ENCODE measurements at places on chromosomes 6 and 20.

DNA sequence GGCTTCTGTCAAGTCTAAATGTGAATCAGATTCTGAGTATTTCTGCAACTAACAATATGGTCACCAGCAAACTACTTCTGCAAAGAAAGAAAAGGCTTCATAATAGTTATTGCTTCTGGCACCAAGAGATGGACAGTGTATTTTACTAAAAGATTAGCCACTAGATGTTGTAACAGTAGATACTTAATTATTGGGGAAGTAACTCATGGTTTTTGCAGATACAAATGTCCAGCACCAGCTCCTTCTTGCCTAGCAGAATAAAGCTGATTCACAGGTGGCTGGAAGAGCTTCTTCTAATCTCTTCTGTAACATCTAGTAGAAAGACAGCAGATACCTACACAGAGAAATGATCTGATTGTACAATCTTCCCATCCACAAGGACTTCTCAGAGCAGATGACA, 21.2 kb downstream of the ATXN1 start:
- DNase-seq: no peak

- peak; percentile 86 for DNase-seq
These were observed 7.9 kb upstream of the SLC22A16 start for GRCh38 chr6:110484321-110484720.

GRCh38 chr6:15713325-15713724, 50.5 kb upstream of the DTNBP1 start:
- no peak for DNase-seq

GRCh38 chr6:119891644-119892043, 542.1 kb upstream of the MAN1A1 start:
- DNase-seq: no peak

DNA sequence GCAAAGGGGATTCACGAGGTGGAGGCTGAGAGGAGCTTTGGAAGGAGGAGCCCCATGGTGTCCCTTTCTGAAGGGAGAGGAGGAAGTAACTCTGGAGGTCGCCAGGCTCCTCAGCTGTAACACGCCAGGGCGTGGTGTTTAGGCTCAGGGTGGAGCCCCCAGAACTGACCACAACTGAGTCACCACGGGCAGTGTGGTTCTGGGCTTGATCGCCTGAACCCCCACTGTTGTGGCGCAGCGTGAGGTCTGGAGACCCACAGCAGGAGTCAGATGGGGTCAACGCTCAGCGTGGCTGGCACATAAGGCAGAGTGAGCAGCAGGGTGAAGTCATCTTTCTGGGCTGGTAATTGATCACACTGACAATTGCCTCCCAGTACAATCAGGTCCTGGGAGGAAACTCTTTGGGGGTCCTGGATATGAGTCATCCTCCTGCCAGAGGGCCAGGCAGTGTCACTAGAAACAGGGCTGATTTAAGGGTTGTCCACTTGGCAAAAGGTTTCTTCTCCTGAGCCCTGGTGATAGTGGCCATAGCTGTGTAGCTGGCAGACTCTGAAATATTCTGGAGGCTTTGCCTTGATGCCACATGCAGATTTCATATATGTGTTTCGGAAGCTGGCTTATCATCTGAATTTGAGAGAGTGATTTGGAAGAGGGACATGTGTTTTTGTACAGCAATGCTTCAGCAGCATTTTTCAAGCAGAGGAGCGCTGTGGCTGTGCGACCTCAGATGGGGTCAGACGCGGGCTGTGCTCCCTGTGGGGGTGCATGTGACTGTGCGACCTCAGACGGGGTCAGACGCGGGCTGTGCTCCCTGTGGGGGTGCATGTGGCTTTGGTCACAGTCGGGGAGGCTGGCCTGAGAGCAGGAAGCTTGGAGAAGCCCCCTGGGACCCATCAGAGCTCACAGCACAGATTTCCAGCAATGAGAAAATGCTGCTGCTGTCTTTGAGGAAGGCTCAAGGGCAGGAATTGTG, 50.0 kb downstream of the SYNJ2 start:
- DNase-seq: peak; percentile 88

DNA sequence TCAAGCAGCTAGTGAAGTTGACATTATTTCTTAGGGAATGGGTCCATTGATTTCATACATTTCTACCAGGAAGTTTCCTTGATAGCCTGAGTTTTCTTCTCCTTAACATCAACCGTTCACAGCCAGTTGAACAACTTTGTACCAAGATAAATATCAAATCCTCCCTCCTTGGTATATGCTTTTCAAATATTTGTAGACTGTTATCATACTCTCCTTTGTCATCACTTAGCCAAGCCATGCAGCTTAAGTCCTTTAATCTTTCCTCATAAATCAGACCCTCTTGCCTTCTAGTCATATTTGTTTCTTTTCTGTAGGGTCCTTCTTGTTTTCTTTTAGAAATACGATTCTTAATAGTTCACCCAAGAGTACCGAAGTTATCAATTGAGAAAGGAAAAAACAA, 25.6 kb downstream of the RFX6 start:
- DNase-seq: no peak

- no peak for DNase-seq
These were observed 10.5 kb upstream of the FAM83C start for GRCh38 chr20:35302421-35303335.

DNA sequence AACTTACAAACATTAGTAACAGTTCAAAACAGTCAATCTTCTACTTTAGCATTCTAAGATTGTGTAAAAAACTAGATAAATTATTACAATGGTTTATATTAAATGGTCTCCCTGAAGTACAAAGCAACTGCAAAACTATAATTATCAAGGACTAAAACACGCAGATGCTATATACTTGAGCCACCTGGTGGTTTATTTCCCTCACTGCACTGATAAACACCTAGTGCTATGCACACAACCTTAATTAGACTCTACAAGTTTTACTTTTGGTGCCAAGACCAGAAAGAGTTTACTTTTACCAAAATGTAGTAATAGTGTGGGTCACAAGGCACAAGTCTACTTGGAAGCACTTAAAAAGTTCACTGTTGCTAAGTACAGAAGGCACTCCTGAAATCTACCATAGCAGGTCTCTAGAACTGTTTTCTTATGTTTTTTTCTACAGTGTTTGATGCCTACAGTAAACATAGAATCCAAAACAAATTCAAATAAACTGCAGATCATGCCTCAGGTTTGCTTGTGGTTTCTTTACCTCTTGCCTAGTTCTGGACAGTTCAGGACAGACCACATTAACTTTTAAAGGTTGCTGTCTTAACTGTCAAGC, 49.2 kb downstream of the GMDS start:
- peak; percentile 42 for DNase-seq

- DNase-seq: no peak
These were observed 92.6 kb downstream of the MAP3K7 start for GRCh38 chr6:90494067-90494780.

GRCh38 chr20:41981746-41982145, 363.6 kb upstream of the CHD6 start:
- DNase-seq: no peak

- no peak for DNase-seq
These were observed 19.5 kb upstream of the EDN1 start for GRCh38 chr6:12270551-12271230.

DNA sequence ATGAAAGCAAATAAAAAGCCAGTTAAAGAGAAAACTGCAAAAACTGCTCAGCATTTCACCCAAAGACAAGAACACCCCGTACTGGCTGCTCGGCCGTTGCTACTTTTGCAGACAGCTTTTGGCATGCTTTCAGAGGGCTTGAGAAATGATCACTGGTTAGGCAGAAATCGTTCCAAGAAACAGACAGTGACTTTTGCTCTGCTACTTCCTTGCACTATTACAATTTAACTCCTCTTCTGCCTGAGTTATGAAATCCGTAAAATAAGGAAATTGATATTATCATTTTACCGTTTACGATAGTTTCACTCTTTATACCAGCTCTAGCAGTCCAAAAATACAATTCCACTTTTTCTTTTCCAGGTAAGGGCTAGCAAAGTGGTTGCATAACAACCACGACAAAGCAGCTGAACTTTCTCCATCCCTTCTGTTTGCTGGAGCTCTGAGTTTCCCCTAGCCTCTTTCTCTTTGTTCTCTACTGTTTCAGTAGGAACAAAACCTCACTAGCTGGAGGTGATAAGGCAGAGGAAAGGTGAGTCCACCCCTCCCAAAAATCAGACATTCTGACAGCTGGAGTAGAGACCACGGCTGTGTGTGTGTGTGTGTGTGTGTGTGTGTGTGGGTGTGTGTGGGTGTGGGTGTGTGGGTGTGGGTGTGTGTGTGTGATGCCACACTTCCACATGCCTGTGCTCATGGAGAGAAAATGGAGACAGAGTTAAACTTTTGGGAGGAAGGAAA, 191.8 kb upstream of the RREB1 start:
- peak; percentile 62 for DNase-seq

- peak; percentile 2 for DNase-seq
These were observed 410 bp downstream of the SYNE1 start for GRCh38 chr6:152636609-152637295.

- DNase-seq: no peak
These were observed 99.3 kb upstream of the EEF1E1 start for GRCh38 chr6:8201679-8202078.

DNA sequence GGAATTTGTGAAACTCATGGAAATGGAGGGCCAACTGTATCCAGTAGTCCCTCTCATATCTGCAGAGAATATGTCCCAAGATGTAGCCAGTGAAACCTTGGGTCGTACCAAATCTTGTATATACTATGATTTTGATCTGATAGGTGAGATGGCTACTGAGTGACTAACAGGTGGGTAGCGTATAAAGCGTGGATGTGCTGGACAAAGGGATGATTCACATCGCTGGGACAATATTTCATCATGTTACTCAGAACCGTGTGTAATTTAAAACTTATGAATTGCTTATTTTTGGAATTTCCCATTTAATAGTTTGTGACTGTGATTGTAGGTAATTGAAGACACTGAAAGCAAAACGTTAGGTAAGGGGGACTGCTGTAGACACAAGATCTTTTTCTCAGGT, 144.1 kb downstream of the SMAP1 start:
- DNase-seq: peak; percentile 20

DNA sequence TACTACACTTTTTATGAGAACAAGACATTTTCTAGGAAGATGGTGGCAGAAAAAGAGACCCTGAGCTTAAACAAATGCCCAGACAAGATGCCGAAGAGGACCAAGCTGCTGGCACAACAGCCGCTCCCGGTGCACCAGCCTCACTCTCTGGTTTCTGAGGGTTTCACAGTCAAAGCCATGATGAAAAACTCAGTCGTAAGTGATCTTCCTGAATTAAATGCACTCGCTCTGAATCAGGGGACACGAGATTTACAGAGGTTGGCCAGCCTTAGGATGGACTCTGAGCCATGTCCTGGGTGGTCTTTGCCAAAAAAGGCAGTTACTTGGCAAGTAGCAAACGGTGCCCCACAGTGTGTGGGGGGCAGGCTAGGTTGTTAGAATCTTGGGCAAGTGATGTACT, 423 bp downstream of the PACRG start:
- no peak for DNase-seq

- peak; percentile 58 for DNase-seq
These were observed 504 bp downstream of the VPS16 start for GRCh38 chr20:2840967-2841531.

DNA sequence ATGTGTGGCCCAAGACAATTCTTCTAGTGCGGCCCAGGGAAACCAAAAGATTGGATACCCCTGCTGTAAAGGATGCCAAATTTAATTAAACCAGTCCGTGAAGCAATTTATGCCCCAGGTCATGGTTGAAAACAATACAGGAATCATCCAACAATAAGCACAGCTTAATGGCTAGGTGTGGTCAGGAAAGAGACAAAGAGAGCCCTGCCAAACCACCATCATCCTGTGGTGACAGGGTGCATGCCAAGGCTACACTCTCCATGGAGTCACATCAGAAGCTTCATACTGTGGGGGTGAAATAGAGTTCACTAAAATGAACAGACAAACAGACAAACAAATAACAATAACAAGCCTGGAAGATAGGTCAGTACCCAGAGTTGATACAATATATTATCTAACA, 62.7 kb downstream of the DZANK1 start:
- DNase-seq: no peak

- no peak for DNase-seq
These were observed 68.4 kb upstream of the CCN2 start for GRCh38 chr6:132019586-132019985.

- DNase-seq: no peak
These were observed 223.7 kb upstream of the CCN2 start for GRCh38 chr6:132174919-132175318.

- no peak for DNase-seq
These were observed 117.2 kb downstream of the IPCEF1 start for GRCh38 chr6:154239392-154239791.

DNA sequence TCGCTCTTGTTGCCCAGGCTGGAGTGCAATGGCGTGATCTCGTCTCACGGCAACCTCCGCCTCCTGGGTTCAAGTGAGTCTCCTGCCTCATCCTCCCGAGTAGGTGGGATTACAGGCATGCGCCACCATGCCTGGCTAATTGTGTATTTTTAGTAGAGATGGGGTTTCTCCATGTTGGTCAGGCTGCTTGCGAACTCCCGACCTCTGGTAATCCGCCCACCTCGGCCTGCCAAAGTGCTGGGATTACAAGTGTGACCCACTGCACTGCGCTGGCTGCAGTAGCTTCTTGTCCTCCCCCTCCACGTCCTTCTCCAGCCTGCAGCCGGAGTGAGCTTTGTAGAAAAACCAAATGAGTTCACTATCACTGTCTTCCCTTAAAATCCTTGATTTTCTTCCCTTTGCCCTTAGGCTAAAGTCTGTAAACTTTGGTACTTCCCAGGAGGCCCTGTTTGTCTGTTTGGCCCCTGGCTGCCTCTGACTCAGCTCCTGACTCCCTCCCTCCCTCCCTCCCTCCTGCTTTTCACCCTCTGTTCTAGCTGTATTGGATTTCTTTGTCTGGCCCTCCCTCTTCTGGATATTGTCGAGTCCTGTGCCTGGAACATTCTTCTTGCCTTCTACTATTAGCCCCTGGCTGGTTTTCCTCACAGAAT, 12.9 kb downstream of the PARD6B start:
- DNase-seq: peak; percentile 95

DNA sequence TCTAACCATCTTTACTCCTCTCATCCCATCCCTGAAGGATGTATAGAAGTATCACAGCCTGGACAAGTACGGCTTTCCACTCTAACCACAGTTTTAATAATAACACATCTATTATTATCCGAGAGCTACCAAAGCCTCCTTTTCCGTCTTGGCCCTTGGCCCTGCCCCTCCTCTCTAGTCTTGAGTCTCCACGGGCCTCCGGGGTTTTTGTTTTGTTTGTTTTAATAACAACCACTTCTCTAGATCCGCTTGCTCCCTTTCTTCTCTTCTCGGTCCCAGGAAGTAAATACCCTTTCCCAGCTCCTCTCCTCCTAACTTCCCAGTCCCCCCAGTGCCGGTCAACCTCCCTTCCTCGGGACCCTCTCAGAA, 661 bp downstream of the LCA5 start:
- peak; percentile 28 for DNase-seq

DNA sequence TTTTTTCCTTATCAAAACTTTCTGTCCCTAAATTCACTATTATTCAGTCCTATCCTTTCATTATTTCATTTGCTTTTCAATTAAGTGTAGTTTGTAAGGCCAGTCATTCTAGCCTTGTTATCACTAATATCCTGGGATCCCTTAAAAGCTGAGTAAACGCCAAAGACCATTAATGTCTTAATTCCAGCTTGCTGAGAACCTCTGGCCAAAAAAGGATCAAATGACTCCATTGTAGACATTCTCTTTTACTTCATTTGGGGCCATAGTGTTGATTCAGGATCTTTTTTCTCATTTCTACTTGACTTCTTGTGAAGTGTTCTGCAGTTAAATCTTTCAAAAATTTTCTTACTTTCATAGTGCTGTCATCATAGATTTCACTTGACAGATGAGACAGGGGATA, 379.7 kb downstream of the LAMA2 start:
- DNase-seq: no peak

Data from amniotic epithelial cell (primary cell).